ENCODE measurements at places on chromosomes 3 and 15. TPM values are rescaled to one million over a fixed set of nuclear protein-coding genes. Genes with fewer than 3 reads are reported as not detected.
A peak's percentile ranks its signal among the peaks of the same experiment; 100 is the strongest.

DNA sequence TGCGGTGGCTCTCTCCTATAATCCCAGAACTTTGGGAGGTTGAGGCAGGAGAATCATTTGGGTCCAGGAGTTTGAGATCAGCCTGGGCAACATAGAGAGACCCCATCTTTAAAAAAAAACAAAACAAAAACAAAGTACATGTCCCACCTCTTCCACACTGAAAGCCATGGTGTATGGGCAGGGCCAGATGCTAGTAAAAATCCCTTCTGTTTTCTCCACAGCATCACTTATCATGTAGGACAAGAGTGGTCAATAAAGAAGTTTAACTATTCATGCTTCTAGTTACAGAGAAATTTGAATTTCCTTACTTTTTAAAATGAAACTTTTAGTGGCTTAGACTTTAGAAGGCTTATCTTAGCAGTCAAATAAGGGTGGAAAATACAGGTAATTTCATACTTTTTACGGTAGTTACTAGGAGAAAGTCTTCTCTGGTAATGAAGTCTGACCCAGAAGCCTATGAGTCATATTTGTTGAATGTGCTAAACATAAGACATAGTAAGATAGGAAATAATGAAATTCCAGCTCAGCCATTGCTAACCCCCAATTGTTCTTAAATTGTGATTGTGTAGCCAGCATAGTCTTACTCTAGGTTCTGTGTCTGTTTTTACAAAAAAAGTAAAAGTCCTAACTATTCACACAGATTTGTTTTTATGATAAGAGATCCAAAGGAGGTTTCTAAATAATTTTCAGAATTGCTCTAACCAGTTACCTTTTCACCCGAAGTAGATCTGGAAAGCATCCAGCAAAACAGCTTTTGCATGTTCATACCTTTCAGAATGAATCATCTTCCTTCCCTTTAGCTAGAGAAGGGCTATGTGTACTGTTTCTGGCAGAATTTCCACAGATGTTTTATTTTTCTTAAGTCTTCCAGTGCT is 16.4 kb upstream of the ZNF609 start:
- ATAC-seq = peak; percentile 93

GRCh38 chr3:101964861-101965260 is 115.5 kb downstream of the NFKBIZ start:
- ATAC-seq = no peak

DNA sequence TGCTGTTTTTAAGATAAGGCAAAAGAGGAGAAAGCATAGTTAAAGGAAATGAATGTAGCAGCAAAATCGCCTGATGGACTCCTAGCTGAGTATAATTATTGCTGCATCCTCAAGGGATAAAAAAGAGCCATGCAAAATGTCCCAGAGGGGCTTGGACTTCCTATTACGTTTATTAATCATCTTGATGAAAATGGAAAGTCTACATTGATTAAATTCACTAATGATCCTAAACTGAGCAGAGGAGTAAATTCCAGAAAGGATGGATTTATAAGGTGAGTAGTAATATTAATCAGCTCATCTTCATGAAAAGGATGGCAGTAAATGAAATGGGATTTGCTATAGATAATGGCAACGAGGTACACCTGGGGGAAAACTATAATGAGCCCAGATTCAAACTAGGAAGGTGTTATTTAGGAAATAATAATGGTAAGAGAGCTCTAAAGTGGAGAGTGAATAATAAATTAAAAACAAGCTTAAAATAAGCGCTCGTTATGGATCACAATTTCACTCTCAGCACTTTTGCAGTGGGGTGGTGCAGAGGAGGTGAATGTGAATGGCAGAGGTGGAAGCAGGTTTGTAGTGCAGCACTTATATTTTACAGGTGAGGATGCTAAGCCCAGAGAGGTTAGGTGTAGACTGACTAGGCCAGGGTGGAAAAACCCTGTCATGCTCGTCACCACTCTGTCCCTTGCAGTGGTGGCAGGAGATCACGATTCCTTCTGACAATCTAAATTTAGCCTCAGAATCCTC is 22.3 kb downstream of the IL5RA start:
- ATAC-seq = no peak

GRCh38 chr15:77870195-77871065 is 207.1 kb downstream of the TBC1D2B start:
- peak; percentile 61 for ATAC-seq

- no peak for ATAC-seq
These were observed 393.7 kb upstream of the C2CD4B start for GRCh38 chr15:62558640-62559380.

DNA sequence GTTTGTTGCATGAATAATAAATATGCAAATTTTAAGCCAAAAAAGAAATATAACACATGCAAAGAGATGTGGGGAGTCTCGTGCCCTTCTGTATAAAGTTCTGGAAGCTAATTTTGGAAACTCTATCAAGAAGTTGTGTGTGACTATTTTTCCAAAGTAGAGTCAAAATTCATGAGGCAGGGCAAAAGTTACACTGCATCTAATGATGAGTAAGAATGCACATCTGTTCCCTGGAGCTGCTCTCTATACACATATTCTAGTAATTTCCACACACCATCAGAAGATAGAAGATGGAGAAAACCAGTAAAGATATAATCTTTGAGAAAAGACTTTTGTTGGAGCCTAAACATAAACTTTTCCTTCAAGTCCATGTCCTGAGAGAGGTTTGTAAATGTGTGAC is 199.6 kb downstream of the FHIT start:
- ATAC-seq = no peak

DNA sequence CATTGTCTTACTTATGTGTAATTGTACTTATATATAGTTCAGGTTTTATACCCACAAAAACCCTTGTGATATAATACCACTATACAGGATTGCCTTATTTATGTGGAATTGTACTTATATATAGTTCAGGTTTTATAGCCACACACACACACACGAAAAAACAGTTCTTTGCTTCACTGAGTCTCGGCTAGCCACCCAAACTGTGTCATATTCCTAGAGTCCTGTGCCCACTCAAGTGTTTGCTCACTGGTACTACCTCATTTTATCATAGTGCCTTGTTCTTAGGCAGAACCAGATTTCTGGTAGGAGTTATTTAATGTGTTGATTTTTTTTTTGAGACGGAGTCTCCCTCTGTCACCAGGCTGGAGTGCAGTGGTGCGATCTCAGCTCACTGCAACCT is 12.5 kb downstream of the RASA2 start:
- peak; percentile 50 for ATAC-seq

DNA sequence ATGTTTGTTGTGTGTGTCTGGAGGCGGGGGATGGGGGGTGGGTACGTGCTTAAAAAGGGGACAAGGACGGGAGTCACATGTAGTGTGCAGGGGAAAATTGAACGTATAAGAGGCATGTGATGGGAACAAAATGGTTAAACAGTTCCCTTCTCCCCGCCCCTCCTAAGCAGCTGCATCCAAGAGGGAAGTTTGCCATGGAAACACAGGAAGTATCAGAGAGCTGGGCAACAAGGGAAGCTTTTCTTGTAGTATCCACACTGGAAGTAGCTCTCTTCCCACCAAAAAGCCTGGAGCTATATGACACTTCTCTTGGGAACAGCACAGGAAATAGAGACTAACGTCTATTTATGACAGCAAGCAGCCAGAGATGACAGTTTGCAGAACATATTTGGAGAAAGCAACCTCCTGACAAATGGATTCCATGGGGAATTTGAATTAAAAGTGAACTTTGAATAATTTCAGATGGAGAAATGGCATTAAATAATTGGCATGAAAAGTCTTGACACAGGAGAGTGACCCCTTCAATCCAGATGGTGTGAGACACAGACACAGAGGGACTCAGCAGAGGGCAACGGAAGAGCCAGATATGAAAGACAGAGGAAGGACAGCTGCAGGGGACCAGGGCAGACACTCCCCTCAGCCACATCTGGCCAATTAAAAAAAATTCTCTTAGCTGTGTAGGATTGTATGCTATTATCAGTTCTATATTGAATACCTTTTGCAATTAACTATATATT is 294.2 kb upstream of the TBL1XR1 start:
- no peak for ATAC-seq

GRCh38 chr3:110929816-110930215 is 141.8 kb upstream of the NECTIN3 start:
- no peak for ATAC-seq

GRCh38 chr3:139425745-139426400 is 36.4 kb upstream of the COPB2 start:
- no peak for ATAC-seq

DNA sequence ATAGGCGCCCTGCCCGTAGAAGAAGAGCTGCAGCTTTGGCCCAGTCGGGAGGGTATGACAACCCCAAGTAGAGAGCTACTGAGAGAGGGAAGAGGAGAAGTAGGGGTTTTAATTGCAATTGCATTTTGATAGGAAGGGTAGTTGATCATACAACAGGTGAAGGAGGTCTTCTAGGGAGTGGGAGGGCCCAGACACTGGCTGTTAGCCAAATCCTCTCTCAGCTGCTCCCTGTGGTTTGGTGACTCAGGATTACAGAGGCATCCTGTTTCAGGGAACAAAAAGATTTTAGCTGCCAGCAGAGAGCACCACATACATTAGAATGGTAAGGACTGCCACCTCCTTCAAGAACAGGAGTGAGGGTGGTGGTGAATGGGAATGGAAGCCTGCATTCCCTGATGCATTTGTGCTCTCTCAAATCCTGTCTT is 408.9 kb upstream of the THBS1 start:
- ATAC-seq = peak; percentile 63

Gene CELSR3
- total RNA-seq = 20.3 TPM

Gene KNL1
- 25.0 TPM for total RNA-seq

Gene ITIH1
- not detected for total RNA-seq

Gene HSPBAP1
- total RNA-seq = 6.7 TPM

Gene UROC1
- not detected for total RNA-seq

Gene ANKRD34C
- not detected for total RNA-seq

Data from activated T-helper 17 cell treated with anti-CD3 and anti-CD28 coated beads, Interleukin-2, amount 50 U/mL, for 72 hours (primary cell).